Stimulated activated CD8-positive, alpha-beta memory T cell treated with anti-CD3 and anti-CD28 coated beads, Interleukin-2, amount 100 ng/mL, for 1 hour (primary cell): ENCODE measurements at places on chromosomes 2 and 18.
A peak's percentile ranks its signal among the peaks of the same experiment; 100 is the strongest.

DNA sequence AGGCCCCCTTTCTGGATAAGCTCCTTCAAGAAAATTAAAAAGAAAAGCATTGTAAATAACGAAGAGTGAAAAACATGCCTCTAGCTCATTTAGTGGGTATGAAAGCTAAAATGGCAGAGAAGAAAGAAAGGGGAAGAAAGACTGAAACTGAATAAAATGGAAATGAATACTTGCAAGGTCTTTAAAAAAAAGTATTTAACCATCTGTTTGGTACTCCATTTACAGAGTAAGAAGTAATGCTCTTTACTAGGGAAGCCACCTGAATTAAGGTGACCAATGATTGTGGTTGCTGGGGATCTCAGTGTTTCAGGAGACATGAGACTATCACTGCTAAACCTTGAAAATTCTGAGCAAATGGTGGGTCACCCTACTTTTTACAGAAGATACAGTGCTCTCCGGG is 17.7 kb upstream of the ARL5A start:
- DNase-seq: no peak

DNA sequence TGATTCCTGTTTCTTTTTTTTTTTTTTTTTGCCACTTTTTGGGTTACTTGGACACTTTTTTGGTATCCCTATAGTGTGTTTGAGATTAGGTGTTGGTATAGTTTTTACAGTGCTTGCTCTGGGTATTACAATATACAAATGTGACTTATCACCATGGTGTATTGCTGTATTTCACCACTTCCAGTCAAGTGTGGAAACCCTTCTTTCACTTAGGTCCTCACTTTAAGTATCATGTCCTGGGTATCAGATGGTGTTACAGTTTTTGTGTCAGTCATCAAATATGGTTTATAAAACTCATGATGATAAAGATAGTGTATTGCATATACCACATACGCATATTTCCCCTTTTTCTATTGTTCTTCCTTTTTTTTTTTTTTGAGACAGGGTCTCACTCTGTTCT is 1.8 kb downstream of the ATP9B start:
- DNase-seq: no peak

DNA sequence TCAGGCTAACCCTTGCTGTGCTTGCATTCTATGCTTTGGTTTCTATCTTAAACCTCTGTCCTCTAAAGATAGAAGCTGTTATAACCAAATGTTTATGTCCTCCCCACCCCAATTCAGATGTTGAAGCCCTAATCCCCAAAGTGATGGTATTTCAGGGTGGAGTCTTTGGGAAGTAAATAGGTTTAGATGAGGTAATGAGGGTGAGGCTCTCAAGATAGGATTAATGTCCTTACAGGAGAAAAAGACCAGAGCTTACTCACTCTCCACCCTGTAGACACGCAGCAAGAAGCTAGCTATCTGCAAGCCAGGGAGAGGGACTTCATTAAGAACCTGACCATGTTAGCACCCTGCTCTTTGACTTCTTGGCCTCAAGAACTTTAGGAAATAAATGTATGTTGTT is 362.5 kb downstream of the ERBB4 start:
- no peak for DNase-seq

GRCh38 chr2:58428096-58429013 is 187.2 kb upstream of the FANCL start:
- DNase-seq: no peak

DNA sequence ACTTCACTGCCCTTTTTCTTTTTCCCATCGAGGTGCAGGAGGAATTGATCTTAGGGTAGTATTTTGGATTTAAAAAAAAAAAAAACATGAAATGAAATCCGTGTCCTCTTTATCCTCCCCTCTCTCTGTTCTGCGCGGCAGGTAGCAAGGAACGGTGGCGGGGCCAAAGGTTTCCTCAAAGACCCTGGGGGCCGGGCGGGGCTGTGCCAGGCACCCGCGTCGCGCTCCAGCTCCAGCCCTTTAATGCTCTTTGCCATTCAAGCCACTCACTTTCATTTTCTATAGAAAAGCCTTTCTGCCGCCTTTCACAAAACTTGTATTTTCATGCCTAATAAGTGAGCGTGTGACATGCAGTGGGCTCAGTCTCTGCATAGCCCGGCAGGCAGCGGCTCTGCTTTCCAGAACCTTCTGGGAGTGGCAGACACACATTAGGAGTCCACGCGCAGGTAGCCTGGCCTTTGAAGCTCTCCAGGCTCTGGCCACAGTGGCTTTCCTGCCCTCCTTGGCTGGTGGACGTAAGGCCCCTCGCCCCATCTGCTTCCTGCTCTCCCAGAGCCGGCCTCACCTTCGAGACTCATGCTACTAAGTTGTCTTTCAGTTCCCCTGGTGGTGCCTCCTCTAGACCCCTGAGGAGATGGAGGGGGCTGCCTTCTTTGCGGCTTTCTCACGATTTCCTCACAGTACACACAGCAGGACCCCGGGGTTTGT is 41.7 kb downstream of the AGAP1 start:
- DNase-seq: no peak

GRCh38 chr2:197297266-197297665 is 13.3 kb downstream of the ANKRD44 start:
- no peak for DNase-seq

DNA sequence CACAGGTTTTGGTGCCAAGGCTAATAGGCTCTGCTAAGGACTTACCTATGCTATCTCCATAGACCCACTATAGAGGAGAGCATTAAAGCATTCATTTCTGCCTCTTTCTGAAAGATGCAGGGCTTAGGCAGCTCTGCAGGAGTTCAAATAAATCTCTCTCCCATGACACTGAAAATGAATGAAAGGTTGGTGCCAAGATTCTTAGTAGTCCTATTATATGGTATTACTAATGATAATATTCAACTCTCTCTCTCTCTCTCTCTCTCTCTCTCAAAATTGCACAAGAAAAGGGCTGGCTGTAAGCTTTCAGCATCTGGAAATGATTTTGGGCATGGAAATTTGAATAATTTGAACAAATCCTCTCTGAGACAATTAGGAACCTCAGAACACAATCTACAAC is 433.7 kb downstream of the MBD2 start:
- no peak for DNase-seq

GRCh38 chr2:69643602-69644505 is at the start of gene AAK1:
Gene AAK1 (minus strand): TSS chr2:69643739. CDS start chr2:69643040, 699 bp downstream.
- DNase-seq: peak; percentile 62

- DNase-seq: no peak
Measured at GRCh38 chr2:84894131-84894586, 11.3 kb upstream of the TMSB10 start.

DNA sequence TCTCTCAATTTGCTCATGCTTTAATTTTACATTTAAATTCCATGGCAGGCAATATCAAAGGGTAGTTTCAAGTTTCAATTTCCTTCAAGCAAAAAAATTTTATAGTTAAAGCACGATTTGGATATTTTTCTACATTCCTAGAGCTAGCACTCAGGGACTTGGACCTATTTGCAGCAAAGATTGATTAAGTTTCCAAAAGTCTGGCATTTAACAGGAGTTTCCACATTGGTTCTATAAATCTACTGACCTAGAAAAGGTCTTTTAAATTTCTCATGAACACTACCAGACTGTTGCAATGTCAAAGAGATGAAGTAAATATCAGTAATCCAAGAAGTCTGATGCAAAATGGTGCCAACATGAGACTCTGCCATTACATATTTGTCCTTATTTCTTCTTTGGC is 253.7 kb upstream of the LINC00305 start:
- DNase-seq: no peak

GRCh38 chr2:26687801-26688200 is 4.7 kb upstream of the KCNK3 start:
- no peak for DNase-seq

DNA sequence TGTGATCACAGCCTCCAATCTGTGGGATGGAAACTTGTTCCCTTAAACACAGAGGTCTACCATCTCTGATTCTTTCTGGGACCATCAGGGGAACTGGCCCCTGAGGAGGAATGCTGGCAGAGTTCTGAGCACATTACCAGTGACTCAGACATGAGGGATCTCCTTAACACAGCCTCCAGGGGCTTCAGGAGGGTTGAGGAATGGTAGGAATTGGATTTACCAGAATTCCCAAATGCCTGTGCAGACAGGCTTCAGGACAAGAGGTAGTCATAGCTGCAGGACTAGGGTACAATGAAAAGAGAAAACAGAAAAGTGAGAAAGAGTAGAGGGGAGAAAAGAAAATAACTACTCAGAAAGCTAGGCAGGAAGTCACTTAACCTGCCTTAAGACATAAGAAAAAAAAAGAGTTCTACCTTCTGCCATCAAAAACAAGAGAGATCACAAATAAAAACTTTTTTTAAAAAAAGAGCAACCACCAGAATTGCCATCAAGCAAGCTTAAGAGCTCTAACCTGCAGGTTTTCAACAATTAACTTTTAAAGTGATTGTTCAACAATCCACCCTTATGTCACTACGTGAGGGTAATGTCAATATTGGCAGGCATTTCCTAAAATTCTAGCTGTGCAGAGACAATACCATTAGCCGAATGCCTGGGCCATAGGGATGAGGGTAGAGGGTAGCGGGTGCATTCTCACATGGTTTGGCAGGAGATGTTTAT is 524.4 kb downstream of the BCL11A start:
- DNase-seq: no peak

- DNase-seq: no peak
Measured at GRCh38 chr2:125701070-125701469, 954.9 kb upstream of the GYPC start.

DNA sequence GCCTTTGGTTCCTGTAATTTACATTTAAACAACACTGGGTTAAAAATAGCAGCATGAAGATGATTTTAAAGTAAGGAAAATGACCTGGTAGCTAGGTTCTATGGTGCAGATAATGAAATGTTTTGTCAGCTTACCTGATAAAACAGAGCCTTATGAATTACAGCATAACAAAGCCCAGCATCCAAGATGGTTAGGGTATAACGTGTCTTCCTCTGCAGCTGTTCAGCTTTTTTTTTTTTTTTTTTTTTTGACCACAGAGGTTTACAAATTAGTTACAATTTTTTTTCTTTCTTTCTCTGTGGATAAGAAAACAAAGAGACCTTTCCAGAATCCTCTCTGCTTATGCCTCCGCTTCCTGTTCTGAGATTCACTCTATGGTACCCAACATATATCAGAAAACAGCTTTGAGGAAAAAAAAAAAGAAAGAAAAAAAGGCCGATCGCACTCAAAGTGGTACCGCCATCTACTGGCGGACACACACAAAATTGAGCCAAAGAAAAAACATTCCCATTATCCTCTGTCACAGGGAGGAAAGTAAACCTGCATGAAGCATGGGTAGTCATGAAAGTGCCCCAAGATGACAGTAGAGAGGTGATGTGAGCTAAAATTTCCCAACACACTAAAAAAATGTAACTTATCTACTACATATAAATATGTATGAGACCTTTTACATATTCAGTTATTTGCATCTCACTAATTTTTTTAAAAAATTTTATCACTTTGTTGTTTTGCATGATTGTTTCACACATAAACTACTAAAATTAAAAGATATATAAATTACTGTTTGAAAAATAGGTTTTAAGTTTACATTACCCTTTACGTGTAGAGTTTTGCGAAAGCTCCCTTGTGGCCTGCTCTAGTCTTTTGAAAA is at the start of gene SCN3A:
TSS of gene SCN3A (minus strand) at position 362 of the 871 bp plus-strand sequence. CDS start 27,656 bp downstream, outside the sequence.
- no peak for DNase-seq

DNA sequence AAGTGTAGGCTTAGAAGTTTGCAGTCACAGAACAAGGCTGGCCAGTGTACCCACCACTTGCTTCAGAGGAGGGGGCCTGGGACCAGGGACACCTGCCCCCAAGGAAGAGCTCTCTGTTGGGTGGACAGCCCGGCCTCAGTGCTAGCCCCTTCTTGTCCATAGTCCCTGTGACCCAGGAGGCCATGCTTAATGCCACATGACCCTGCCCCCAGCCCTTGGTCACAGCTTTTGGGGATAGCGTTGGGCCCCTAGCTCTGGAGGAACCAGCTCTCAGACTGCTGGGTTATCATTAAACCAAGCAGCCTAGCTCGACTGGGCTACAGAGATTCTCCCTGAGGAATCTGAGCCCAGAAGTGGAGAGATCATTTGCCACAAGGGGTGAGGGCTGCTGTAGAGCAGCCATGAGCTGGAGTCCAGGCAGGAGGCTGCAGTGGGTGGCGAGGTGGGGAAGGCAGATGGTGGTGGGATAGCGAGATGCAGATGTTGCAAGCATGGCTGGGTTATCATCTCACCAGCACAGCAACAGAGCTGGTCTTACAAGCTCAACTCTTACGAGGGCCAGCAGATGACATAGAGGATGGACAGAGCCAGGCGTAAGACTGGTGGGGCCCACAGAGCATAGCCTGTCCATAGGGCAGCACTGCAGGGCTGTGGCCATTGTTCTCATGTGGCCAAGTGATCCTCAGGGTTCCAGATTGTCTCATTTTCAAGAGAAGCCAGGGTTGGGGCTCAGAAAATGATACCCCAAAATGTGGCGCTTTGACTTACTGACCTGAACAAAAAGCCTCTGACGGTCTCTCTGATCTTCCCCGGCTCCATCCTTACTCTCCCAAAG is 7.2 kb upstream of the TMEM37 start:
- DNase-seq: no peak

DNA sequence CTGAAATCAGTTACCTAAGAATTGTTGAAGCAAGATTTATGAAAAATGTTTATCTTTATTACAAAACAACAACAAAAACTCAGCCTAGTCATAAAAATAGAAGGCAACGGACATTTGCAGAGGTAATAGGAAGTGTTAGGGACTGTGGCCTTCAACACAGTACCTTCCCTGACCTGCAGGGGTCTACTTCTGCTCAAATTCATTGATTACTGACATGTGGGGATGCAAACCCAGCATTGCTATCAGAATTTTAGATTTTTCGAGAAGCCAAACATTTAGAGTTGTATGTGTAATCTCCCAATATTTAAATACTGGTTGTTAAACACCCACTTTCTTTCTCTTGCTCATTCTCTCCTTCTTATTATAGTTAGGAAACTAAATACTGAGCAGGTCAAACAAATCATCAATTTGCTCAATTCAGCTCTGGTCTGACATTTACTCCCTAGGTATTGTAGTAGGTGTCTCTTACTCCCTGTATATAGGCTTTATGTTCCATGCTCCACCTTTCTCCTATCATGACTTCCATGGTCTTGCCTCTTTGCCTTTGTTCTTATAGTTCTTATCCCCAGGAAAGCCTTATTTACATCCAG is 198.5 kb downstream of the UBE2E3 start:
- no peak for DNase-seq

DNA sequence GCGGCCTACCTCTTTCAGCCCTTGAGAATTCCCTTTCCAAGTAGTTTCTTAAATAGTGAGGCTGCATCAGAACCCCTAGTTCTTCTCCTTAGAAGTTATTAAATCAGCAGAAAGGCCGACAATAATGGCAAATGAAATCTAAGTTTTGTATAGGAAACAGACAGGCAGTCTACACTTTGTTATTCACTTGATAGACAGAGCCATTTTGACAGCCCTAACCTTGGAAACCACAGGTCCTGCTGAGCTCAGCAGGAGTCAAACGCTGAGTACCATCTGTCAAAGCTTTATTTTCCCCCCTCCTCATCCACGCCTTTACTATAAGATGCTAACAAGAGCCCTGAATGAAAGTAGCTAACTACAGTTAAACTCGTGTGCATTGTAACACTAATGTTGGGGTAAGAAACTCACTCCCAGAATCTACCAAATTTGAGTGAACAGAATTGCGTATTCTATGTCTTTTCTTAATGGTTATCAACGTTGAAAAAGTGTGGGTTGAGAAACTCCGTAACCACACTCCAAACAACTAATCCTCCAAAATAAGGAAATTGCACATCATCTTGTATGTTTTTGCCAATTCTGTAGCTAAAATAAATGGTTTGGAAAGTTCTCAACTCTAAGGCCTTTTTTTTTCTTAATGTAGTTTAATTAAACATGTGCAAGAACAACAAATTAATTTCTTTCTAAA is 90.6 kb upstream of the EFEMP1 start:
- DNase-seq: no peak
